ENCODE measurements at places on chromosomes 13 and 19. TPM values are rescaled to one million over a fixed set of nuclear protein-coding genes. Genes with fewer than 3 reads are reported as not detected.

GMIP gene
- total RNA-seq: 7.2 TPM

NALCN gene
- total RNA-seq: under 0.01 TPM

ACP4 gene
- not detected for total RNA-seq

NKPD1 gene
- 0.39 TPM for total RNA-seq

ZNF682 gene
- total RNA-seq: 1.4 TPM

CDC42EP5 gene
- total RNA-seq: 18.4 TPM

CEACAM8 gene
- not detected for total RNA-seq

DACH1 gene
- not detected for total RNA-seq

ZNF737 gene
- total RNA-seq: 6.8 TPM

SYCN gene
- total RNA-seq: not detected

Measured in subcutaneous preadipocyte (primary cell).